ENCODE measurements at places on chromosomes 7 and 10.
A peak's percentile ranks its signal among the peaks of the same experiment; 100 is the strongest.

DNA sequence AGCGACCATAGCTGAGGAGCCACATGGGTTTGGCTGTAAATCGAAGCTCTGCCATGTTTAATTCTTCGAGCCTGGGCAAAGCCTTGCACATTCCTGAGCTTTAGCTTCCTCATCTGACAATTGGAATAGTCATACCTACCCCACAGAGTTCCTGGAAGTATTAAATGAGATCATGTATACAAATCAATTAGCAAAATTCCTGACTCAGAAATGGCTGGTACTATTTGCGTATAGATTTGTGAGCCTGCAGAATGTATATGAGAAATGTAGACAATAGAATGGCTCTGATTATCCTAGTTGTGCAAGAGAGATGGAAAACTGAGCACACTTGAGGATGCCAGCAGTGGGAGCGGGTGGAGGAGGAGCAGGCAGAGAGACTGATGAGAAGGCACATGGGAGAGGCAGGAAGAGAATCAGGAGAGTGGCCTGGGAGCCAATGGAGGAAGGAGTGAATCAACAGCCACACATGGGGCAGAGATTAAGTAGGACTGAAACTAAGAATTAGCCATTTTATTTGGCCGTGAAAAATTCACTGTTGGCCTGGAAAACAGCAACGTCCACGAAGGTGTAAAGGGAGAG lies 128.0 kb upstream of the C1GALT1 start:
- no peak for DNase-seq

- no peak for DNase-seq
These were observed 149.8 kb downstream of the TAX1BP1 start for GRCh38 chr7:27889800-27890199.

GRCh38 chr10:62735464-62736167 lies 68.9 kb upstream of the ADO start:
- DNase-seq, result peak; percentile 13

GRCh38 chr10:115948465-115948864 lies 324.5 kb downstream of the GFRA1 start:
- DNase-seq, result no peak

Data from germinal center (tissue), 1 donor.